Stimulated activated CD4-positive, alpha-beta T cell treated with anti-CD3 and anti-CD28 coated beads, TNF-alpha, amount 100 ng/mL, for 1 hour (primary cell): ENCODE measurements at places on chromosomes 16 and 17.

DNA sequence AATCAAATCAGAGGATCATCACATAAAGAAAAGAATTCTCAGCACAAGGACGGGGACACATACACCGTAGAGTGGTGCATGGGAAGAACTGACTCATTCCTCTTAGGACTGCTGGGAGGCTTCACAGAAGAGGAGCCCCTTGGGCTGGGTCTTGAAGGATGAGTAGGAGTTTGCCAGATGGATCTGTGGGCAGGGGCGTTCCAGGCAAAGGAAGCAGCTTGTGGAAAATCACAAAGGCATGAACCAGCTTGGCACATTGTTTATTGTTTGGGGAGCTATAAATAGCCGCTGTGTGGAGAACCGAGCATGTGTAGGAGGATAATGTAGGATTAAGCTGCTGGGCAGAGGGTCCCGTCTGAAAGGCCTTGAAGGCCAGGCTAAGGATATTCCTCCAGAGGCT, 5.1 kb upstream of the SLC16A11 start:
- no peak for DNase-seq

DNA sequence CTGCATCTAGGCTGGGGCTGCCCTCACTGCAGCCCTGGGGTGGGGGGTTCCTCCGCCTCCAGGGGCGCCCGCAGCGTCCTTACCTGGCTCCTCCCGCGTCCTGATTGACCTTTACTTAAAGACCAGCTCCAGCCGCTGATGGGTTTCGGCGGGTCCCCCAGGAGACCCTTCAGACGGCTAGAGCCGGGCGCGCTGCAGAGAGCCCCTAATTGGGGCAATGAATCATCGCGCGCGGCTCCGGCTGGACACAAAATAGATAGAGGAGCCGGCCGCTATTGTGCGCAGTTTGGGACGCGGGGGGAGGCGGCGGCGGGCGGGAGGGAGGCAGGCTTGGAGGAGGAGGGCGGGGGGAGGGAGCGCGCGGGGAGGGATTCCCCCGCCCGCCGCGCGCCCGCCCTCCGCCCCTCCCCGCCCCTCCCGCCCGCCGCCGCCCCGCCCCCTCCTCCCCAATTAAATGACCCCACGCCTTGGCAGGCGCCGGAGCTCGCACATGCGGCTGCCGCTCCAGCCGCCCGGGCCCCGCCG, 56.5 kb upstream of the CIBAR2 start:
- DNase-seq: no peak

DNA sequence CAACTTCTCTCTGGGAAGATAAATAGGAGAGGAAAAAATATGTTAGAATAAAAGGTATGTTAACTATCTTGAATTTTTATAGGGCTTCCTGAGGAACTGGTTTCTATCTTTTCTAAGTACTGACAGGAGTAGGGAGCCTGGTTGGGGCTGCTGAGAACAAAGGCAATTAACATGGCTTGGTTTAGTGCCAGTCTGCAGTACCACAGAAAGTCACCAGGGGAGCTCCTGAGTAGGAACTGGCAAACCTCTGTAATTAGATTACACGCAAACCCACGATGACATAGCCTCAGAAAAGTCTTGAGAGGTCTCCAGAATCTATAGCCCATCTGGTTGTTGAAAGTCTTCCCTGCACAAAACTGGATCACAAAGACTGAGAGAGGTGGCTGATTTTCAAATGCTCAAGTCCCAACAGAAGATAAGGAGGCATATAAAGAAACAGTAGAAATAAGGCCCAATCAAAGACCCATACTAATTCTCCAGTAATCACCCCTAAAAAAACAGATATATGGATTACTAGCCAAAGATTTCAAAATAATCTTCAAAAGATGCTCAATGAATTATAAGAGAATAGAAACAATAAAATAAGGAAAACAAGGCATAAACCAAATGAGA, 11.7 kb upstream of the CNTNAP4 start:
- no peak for DNase-seq

DNA sequence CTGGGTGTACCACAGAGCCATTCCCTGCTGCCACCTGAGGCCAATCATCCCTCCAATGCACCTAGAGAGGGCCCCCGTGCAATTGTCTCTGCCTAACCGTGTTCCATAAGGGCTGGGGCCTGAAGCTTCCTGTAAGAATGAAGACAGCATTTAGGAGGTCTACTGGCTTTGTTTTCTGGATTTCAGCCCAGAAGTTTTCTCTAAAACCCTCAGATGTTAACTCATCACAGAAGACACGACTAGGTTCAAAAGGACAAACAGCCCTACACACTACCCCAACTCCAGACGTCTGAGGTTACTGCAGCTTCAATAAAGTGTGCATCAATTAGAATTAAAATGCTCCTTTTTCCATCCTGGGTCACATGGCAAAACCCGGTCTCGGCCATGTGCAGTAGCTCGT, 10.8 kb upstream of the DRG2 start:
- no peak for DNase-seq

GRCh38 chr17:75854101-75854748, 910 bp downstream of the WBP2 start:
- DNase-seq: no peak

DNA sequence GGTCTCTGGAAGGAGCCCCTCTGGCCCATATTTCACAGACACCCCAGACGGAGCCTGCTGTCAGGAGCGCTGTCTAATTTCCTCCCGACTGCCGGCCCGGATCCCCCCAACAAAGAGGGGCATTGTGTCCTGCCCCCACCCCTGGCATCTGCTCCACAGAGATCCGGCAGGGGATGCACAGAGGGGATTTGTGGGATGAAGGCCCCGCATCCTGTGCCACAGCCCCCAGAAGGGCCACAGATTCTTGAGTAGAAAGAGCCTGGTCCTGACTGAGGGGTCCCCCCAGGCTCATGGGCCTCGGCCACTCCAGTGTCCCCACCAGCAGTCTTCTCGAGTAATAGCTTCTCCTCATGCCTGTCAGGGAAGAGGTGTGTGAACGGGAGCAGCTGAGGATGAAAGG, 29.5 kb downstream of the MEOX1 start:
- no peak for DNase-seq

GRCh38 chr17:33779234-33779591, 475.9 kb upstream of the CCL2 start:
- DNase-seq: peak; percentile 7

DNA sequence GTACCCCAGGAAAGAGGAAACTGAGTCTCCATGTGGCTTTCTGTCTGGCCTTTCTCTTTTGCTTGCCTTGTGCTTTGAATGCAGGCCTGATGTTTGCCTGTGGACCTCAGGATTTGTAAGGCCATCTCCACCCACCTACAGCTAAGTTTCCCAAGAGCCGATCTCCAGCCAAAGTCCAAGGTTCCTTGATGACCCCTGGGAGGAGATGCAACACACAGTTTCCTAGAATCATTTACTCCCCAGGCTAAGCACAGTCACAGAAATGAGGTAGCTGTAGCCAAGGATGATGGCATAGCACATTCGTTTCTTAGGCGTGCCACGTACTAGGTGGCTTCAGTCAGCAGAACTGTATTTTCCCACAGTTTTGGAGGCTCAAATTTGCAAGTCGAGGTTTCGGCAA, 595.4 kb downstream of the MAF start:
- no peak for DNase-seq

GRCh38 chr16:55668340-55669281, 12.8 kb downstream of the SLC6A2 start:
- no peak for DNase-seq

GRCh38 chr16:50273888-50274325, 7.6 kb downstream of the ADCY7 start:
- DNase-seq: no peak

GRCh38 chr16:27646806-27647205, 96.9 kb downstream of the KATNIP start:
- no peak for DNase-seq

DNA sequence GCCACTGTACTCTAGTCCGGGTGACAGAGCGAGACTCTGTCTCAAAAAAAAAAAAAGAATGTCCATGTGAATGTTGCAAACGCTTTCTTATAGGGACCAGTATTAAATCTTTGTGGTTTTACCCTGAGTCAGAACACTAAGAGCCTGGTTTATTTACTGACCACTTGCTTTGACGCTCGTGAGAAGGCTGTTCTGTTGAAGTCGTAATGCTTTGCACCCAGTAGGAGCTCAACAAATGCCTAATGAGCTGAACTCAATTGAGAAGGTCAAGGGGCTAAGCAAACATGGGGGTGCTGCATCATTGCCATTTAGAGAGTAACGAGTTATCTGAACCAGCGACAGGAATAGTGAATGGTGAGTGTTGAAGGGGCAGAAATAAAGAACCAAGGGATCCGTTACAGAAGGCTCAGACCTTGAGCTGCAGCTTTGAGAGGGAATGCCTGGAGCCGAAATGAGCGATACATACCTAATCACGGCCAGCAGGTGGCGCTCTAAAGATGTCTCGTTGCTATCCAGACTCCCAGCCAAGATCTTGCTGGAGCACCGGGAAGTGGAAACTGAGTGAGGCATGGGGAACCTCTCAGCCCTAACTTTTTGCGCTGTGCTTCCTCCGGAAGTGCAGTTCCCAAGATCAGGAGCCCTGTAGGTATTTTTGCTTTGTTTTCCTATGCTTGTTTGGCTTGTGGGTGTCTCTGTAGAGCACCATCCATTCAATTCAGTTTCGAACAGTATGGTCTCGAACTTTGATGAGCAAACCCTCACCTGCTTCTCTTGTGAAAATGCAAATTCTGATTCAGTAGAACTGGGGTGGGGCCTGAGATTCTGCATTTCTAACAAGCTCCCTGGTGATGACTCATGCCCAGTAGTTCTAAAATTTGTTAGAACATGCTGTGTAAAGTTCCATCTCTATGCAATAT, 12.6 kb upstream of the RNF222 start:
- peak; percentile 74 for DNase-seq

GRCh38 chr16:4180511-4180910, 61.4 kb downstream of the SRL start:
- no peak for DNase-seq

- DNase-seq: no peak
These were observed at the start of gene SEBOX for GRCh38 chr17:28364665-28365363. TSS of gene SEBOX (minus strand) at chr17:28365199. CDS start at chr17:28365151, 48 bp downstream.

DNA sequence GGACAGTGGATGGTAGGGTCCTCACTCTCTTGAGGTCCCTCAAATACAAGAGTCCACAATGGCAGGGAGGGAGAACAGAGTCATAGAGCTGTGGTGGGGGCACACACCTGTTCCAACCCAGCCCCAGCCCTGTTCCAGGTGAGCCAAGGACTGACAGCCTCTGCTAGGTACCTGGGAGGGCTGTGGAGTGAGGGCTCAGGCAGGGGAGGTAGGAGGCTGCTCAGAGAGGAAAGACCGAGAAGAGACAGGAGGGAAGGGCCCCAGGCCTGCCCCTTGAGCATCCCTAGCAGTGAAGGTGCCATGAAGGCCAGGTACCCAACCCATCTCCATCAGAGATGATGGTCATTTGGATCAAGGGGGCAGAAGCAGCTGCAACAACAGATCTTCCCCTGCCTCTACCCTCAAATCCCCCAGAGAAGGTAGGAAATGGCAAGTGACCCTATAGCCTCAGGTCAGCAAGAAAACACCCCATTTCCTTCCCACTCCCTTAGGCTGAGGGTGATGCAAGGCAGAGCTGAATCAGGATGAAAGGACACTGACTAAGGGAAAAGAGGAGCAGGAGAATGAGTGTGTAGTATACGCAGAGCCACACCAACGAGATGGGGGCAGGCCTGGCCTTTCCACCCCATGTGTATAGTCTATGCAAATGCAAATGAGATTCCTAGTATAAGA, 28.6 kb downstream of the CD300LG start:
- no peak for DNase-seq

GRCh38 chr16:75114179-75114945, 2.2 kb downstream of the LDHD start:
- no peak for DNase-seq

DNA sequence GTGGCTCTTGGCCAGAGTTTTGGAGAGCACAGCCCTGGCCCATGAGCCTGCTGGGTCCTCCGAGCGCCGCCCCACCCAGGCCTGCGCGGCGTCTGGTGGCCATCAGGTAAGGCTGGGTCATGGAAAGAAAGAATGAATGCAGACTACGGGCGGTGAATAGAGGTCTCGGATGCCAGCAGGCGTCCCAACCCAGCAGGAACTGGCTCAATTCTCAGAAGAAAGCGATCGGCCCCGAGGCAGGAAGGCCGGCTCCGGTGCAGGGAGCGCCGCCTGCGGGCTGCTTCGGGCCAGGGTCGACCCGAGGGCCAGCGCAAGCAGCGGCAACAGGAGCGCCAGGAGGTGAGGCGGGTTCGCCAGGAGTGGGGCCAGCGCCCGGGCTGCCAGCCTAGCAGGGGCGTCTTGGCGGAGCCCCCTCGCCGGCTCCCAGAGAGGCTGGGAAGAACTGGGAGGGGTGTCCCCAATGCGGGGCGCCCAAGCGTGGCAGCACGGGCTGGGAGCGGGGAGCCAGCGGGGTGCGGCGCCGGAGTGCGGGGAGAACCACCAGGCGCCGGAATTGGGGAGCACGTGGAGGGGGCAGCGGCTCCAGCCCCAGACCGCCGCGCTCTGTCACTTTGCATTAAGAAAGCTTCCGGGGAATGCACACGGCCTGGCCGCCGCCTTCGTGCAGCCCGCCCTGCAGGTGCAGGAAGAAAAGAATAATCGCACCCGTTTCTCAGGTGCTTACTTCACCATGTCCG, 7.1 kb upstream of the TMC5 start:
- DNase-seq: no peak
